Kasumi-1 (cell line): ENCODE measurements at places on chromosomes 16 and 17.
A peak's percentile ranks its signal among the peaks of the same experiment; 100 is the strongest.

GRCh38 chr17:13240851-13241250, 223.0 kb upstream of the ELAC2 start:
- no peak for DNase-seq

- DNase-seq = no peak
These were observed 49.8 kb downstream of the NDEL1 start for GRCh38 chr17:8485491-8485890.

GRCh38 chr17:81349397-81350319, 45.6 kb upstream of the BAHCC1 start:
- DNase-seq = no peak

DNA sequence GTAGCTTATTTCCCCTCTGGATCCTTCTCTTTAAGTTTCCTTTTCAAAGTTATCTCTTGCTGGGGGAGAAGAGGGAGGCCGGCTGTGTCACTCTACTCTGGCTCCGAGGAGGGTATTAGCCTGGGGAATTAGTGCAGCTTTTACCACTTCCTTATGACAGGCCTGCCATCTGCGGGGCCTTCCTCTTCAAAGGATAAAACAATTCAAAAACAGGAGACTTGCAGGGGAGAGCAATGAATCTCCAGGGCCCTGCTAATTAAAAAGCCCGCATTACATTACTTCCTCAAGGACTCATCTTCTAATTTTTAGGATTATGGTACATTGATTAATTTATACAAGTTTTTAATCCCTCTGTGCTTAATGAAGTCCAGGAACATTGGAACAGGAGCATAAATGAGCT, 190.9 kb upstream of the CDH5 start:
- peak; percentile 59 for DNase-seq

DNA sequence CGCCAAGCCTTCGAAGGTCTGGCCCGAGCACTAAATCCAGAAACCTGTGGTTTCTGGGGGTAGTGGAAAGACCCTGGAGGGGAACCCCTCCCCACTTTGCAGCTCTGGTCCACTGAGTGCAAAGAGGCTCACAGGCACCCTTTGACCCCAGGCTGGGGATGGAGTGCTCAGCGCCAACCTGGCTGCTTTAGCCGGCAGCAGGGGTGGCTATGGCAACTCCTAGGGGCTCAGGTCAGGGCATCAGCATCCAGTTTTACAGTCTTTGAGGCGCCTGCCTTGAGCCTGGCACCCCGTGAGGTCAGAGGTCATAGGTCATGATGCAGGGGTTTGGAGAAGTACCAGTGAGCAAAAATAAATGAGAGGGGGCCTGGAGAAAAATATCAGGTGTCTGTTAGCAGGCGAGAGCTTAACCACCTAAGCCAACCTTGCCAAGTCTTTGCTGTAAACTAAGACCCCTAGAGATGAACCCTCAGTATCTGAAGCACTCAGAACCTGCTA, 17.9 kb downstream of the CA7 start:
- no peak for DNase-seq

- no peak for DNase-seq
These were observed 56.3 kb downstream of the XYLT1 start for GRCh38 chr16:17414421-17414820.

GRCh38 chr16:23597003-23597756, 1.1 kb upstream of the NDUFAB1 start:
- peak; percentile 53 for DNase-seq

GRCh38 chr16:85151603-85152413, 39.5 kb upstream of the CIBAR2 start:
- DNase-seq = no peak

GRCh38 chr16:87851141-87851587, 18.1 kb downstream of the SLC7A5 start:
- DNase-seq = no peak

- DNase-seq = no peak
These were observed 19.3 kb downstream of the CRISPLD2 start for GRCh38 chr16:84839054-84839453.

DNA sequence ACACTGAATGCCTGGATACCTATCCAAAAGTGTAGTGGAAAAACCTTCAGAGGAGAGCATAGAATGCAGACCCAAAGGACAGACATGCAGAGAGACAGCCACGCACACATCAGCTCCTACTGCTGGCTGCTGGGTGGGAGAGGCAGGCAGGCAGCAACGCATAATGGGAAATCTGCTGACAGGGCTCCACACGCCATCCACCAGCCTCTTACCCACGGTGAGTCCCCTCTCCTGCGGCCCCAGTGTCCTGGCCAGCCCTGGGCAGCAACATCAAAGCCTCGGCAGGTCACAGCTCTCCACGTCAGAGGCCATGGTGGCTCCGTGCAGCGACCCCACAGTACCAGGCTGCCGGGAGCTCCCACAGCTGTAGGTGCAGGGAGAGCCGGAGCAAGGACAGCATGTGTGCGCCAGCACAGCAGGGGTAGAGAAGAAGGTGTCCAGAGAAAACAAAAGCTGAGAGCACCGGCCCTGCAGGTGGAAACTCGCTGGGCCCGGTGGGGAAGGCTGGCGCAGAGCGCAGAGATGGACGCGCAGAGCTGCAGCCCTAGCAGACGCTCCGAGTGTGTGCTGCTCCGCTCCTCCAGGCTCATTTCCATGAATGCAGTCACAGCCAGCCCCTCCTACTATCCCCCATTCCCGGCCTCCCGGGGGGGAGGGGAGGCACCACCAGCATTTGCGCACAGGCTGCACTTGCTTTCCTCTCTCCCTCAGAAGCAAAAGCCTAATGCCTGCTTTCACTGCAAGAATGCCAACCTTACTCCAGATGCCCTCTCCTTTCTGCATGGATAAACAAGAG, 58.9 kb downstream of the CYTH1 start:
- DNase-seq = no peak

DNA sequence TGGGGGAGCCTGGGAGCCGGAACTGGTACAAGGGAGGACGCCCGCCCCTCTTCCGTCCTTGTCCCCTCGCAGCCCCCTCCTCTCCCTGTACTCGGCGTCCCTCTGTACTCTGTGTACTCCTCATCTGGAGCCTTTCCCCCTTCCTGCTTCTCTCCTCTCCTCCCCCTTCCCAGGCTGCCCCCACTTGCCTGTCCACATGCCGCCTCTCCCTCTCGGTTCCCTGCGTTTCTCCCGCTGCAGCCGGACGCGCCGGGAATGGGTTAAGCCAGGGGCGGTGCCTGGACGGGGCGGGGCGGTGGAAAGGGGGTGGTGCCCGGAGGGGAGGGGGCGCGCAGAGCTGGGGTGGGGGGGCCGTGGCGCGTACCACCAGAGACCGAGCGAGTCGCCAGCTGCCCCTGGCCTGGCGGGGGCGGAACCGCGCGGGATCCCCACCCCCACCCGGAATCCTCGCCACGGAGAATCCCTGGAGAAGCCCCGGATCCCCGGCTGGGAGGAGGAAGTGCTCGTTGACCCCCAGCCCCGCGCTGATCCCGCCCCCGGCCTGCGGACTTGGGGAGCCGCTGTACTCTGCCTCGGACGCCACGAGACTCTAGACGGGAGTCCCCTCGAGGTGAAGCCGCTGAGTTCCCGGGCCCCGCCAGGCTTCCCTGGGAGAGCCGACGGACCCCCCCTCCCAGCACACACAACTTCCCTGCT, 22.6 kb downstream of the GJD3 start:
- DNase-seq = no peak

- DNase-seq = no peak
These were observed 25.7 kb downstream of the CHD9 start for GRCh38 chr16:53080345-53081031.

DNA sequence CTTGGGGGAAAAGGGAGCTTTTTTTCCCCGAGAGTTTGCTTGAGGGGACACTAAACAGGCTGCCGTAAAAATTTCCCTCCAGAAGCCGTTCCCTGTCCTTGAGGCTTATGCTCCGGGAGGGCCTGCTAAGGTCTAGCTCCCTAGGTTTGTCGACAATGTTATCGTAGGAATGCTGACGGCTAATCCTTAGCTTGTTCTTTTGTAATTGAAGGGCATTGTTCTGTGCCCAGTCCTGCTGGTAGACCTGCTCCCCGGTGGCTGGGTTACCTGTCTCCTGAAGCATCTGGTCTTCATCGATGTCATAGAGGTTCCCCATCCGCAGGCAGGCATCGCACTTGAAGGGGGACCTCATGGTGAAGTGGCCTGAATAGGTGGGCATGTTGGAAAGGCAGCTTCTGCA, 418.7 kb downstream of the GRIN2A start:
- no peak for DNase-seq

- no peak for DNase-seq
These were observed 70.6 kb upstream of the CLEC3A start for GRCh38 chr16:77951788-77952187.

- no peak for DNase-seq
These were observed 31.7 kb upstream of the GAN start for GRCh38 chr16:81283044-81283443.

DNA sequence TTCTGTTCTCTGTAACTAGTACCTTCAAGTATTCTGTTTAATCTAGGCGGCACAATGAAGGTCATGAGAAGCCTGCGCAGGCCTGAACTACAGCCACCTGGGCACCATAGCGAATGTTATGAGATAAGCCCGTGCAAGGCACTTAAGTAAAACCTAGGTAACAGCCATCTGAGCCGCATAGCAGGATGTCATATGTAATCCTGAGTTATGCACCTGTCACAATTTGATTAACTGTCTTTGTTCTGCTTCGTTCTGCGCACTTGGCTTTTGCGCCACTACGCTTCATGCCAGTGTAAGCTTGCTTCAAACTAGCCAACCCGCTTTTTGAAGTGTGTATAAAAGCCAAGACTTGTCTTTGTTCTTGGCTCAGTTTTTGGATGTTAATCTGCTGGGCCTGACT, 449.8 kb downstream of the KCNJ18 start:
- DNase-seq = no peak

DNA sequence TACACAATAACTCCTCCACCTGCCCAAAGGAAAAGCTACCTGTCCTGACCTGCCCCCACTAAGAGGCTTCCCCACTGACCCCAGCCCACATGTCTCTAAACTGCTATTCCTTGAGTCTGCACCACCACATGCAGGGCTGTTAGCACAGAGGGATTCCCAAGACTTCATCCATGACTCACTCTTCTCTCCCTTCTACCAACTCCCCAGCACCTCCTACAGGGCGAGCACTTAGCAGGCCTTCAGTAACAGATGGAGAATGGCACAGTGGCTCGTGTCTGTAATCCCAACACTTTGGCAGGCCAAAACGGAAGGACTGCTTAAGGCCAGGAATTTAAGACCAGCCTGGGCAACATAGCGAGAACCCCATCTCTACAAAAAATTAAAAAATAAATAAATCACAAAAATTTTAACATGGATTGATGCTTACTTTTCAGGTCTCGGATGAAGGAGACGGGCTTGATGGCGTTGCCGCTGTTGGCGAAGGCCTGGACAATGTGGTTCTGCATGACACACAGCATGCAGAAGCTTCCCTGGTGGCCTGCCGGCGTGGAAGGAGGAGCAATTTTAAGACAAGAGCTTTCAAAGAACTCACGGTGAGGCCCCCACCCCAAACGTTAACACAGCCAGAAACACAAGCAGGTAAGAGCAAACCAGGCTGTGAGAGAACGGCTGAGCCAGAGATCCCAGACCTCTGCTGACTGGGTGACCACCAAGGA, 12.0 kb downstream of the USP36 start:
- DNase-seq = peak; percentile 89

- DNase-seq = peak; percentile 72
These were observed 10.1 kb downstream of the TK2 start for GRCh38 chr16:66539623-66540469.

- DNase-seq = no peak
These were observed 1.1 kb upstream of the KIFC3 start for GRCh38 chr16:57803134-57803990.

GRCh38 chr17:8828517-8828875, 29.3 kb upstream of the MFSD6L start:
- DNase-seq = no peak

DNA sequence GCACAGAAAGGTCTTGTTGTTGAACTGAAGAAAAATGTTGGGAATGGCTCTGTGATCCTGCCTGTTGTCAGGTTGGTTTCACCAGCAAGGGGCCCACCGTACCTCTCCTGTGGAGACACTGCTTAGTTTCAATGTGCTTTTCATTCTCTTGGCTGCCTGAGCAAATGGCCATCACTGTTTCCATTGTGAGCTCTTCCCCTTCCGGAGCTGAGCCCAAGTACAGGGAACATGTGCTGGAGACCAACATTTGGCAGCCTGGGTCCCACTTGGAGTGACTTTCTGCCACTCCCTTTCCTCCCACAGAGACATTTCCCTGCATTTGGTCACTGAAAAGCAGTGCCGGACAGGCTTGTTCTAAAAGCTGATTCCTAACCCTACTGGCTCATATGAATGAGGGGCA, 23.1 kb downstream of the GABARAPL2 start:
- DNase-seq = no peak

- DNase-seq = no peak
These were observed 43.6 kb downstream of the NFATC3 start for GRCh38 chr16:68128577-68129305.

GRCh38 chr17:22266231-22266630, 573.9 kb downstream of the KCNJ18 start:
- DNase-seq = no peak

GRCh38 chr17:82170412-82170961, 42.2 kb downstream of the CCDC57 start:
- DNase-seq = peak; percentile 94

- no peak for DNase-seq
These were observed 180.8 kb downstream of the SPECC1 start for GRCh38 chr17:20189979-20190378.

- DNase-seq = no peak
These were observed 3.0 kb downstream of the PAQR4 start for GRCh38 chr16:2971985-2972784.

GRCh38 chr16:14434860-14435259, 195.2 kb downstream of the PARN start:
- no peak for DNase-seq

DNA sequence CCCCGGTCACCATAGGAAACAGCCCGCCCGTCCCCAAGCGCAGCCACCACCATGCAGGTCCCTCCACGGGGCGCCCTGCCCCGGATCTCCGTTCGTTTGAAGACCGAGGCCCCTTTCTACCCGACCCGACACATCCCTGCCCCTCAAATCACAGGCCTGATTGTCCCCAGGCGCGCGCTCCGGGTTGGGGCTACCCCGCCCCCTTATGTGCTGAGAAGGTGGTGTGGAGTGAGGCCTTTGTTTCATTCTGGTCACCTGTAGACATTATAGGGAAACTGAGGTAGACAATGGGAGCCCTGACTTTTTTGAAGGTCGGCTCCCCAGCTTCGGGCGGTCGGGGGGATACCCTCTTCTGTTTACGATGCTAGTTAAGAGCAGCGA, 763 bp upstream of the ACTG1 start:
- peak; percentile 85 for DNase-seq

- DNase-seq = no peak
These were observed 140.6 kb downstream of the CDK5R1 start for GRCh38 chr17:32627239-32627996.
